Caudate nucleus (tissue), 63 donors: ENCODE measurements at places on chromosomes 7 and 10.

DNA sequence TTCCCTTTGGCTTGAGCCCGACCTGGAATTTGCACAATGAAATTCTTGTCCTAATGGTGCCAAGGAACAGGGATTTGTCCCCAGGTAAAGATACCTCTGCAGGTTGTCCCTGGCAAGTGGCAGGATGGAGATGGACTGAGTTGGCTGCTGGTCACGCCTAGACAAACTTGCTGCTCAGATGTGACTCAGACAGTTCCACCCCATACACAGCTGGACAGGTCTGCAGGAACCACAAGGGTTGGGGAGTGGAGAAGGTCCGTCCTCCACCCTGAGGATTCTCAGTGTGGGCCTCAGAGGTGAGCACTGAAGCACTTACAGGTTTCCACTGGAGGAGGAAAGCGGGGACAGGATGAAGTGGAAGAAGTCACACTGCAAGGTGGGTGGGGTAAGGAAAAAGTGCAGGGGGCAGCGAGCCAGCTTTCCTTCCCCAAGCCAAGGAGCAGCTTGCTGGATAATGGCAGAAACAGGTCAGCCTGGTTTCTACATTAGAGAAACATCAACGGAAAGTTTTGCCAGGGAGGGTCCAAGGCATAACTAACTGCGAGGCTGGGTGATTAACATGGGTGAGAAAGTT lies 20.5 kb downstream of the ITPRIP start:
- DNase-seq = no peak

- no peak for DNase-seq
Observed at GRCh38 chr10:102403115-102403514, 7.6 kb downstream of the NFKB2 start.

DNA sequence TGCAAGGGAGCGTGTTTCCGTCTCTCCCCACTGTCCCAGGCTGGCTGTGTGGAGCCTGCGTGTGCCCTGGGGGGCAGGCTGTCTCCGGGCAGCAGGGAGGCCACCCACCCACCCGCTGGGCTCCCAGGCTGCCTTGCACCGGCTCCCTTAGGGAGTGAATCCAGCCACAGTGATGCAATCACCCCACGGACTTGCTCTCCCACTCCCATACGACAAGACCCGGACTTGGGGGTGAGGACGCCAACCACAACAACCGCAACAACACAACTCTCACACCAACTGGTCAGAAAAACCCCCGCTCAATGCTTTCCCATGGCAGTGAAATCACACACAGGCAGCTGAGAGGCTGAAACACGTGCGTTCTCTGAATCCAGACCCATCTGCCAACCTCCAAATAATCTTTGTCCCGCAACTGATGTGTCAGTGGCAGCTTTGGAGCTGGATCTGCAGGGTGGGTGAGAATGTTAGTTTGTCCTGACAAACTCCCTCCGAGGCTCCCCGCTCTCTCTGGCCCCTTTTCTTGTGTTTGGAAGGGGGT lies 62.7 kb upstream of the DDC start:
- DNase-seq = no peak

DNA sequence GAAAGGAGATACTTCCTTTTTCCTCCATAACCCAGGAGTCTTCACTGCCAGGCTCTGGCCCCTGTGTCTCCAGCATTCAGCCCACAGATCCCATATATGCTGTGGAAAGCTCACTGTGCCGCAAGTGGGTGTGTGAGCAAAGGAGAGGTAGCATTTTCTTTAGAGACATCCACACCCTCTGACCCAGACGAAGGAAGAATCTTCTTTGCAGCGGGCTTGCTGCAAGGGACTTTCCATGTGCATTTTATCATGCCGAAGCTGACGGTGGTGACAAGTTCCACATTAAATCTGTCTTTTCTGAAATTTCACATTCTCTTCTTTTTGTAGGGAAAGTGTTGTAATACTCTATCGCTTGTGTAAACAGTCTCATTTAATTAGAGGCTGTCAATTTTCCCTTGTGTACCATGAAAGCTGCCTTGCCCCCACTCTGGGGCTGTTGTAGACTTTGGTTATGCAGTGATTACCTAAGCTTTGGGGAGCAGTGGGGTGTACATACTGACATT lies 409.5 kb downstream of the SUGCT start:
- no peak for DNase-seq

DNA sequence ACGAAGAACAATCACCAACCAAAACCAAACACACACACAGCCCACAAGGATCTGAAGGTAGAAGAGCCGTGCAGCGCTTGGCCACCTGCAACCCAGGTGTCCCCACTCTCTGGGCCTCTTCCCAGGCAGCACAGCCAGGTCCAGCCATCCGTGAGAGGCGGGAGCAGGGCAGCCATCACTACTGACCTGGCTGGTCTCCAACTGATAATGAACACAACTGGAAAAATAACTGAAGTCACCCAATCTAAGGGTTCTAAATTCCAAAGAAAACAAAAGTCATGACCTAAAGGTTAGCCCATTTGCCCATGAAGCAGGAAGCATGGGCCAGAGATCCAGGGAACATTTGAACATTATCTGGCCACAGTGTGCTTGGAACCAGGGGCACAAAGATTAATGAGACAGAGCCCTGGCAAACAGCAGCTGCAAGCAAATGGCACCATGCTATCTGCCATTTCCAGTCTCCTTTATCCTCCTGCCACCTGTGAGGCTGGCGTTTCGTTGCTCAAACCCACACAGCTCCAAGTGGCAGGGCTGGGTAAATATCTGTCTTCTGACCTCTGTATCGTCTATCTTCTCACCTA lies 207.9 kb downstream of the TNS3 start:
- DNase-seq = no peak

DNA sequence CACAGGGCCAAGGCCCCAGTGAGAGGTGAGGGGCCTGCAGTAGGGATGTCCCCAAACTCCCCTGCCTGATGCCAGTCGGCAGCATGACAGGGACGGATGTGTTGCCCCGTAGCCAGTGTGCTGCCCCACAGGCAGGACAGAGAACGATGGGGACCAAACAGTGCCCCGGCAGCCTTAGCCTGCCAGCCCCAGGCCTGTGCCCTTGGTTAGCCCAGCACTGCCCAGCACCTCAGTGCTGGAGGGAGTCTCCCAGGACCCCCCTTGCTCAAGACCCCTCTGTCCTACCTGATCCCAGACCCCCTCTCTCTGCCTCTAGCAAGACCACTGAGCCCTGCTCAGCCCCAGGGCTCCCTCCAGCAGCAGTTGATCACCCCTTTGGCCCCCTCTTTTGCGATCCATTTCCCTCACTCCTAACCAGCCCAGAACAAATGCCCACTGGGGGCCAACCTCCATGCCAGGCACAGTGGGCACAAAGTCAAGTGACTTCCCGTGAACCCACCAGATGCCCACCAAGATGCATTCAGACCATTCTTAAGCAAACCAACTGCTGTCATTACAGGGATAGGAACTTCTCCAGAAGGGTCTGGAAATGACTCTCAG lies 34.0 kb downstream of the OAT start:
- no peak for DNase-seq

DNA sequence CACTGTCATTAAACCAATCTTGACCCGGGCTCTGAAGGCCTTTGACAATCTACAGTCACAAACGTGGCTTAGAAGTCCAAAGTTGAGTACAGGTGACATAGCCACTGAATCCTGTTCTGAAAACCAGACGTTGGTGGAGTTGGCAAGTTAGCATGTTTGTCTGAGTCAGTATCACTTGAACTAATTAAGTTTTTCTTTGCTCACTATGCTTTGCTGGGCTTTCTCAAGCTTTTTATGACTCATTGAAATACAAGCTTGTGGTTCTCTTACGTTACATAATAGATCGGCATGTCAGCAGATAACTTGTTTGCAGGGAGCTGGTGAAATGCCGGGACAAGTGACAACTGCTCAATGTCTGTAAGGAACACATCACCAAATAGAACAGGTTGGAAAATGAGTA lies 53.8 kb downstream of the ARL5B start:
- DNase-seq = no peak

DNA sequence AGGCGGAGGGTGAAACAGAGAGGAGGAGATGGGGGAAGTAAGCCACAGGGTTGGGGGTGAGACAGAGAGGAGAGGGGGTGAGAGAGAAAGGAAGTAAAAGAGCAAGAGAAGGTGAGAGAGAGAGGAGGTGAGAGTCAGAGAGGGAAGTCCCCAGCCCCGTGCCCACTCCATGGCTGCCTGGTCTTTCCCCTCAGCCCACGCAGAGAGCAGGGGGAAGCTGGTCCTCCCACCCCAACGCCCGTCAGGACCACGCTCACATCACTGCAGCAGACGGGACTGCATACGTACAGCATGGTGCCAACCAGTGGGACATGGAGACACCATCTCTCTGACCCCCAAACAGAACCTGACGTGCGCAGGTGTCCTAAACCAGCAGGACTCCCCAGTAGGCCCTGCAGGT lies 12.1 kb upstream of the PDGFA start:
- DNase-seq = no peak

DNA sequence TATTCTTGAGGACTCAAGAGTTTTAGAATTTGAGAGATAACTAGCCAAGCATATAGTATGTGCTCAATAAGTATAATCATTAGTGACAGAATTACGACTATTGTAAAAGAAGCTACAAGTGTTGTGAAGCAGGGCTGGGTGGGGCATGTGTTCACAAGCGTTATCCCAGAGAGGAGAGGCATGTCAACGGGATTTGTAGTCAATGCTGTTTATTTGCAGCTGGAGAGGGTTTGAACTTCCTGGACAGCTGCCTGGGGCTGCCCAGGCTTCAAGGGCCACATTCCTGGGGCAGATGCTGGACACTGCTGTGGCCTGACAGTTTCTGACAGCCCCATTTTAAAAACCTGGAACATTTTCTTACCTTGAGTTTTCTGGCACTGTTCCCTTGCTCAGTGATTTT lies 36.9 kb upstream of the CDHR3 start:
- no peak for DNase-seq

DNA sequence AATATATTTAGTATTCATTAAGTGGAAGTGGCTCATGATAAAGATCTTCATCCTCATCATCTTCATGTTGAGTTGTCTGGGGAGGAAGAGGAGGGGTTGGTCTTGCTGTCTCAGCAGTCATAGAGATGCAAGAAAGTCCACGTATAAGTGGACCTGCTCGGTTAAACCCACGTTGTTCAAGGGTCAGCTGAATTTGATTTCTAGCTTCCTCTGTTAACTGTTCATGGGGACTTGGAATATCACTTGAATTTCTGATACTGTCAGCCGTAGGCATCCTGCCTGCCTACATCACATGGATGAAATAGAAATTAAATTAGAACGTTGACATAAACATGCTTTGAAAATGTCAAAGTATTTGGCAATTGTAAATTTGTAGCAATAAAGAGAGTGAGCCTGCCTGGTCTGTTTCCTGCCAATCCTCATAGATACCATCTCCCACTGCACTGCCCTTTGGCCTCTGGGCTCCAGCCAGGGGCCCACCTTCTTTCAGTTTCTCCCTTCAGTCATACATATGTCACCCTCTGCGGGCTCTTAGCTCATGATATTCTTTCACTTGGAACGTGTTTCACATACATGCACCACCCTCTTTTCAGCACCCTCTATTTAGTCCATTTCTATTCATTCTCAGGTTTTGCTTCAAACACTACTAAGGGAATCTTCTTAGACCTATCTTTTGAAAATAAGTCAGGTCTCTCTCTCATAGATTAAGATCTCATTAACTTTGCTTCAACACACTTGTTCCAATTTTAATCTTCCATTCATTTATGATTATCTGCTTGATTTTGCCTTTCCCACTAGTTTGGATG lies 376.3 kb downstream of the IPMK start:
- DNase-seq = no peak

- DNase-seq = no peak
Observed at GRCh38 chr7:55962014-55962413, 2.4 kb upstream of the NIPSNAP2 start.

DNA sequence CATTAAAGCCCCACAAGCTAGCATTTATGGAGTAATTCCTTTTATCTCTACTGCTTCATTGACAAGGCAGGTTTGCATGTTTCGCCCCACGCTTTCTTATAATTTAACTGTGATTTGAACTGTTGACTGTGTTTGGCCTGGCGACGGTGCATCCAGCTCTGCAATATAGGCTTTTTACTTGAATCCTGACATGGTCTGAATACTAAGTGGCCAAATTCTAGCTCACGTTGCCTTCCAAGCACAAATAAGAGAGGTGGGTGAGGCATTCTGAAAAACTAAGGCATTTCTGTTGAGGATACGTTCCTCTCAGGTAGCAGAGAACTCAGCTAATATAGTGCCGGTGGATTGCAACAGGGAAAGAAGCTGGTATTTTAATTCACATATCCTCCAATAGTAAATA lies 61.8 kb downstream of the NRP1 start:
- DNase-seq = no peak

DNA sequence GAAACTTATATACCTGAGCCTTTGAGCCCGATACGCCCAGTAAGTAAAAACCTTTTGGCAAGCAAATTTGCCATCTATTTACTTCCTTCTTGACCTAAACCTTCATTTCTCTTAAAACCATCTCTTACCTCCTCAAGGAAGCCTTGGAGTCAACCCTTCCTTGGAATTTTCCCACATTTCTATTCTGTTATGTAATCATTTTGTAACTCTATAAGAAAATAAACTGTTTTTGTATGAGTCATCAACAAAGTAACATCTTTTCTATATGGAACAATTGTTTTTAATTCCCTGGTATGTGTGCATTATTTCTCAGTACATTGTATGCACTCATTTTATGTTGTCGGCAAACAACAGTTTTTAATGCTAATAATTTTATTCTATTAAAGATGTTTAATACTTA lies 162.0 kb downstream of the TEX36 start:
- DNase-seq = no peak

DNA sequence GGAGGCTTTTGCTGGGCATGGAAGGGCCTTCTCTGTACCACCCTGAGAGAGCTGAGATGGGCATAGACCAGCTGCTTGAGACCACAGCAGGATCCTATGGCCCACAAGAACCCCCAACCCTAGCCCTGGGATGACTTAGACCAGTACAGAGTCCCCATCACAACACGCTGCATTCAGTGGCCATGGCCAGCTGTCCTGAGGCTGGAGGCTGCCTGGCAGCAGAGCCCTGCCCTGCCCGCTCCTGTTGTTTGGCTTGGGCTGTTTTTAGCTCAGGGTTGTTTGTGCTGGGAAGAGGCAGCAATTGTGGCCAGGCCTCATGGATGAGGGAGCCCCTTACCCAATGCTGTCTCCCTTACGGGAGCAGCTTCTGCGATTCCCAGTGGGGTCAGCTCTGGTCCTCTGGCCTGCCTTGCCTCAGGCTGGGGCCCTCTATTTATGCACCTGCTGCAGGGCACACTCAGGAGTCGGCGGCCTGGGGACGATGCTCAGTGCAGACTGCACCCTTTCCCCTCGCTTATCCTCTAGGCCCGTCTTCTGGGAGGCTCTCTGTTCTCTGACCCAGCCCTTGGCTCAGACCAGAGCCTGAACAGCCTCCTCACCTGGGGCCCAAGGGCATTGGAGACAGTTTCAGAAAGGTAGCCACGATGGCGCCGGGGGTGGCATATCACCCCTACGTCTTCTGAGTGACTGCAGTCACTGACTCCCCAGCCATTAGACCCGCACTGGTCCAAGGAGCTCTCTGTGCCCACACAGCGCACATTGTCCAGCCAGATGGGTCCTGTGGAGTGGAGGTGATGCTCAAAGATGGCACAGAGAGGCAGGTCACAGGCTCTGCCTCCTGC lies 6.3 kb downstream of the LOXL4 start:
- DNase-seq = no peak

- no peak for DNase-seq
Observed at GRCh38 chr7:81339946-81340345, 421.1 kb upstream of the SEMA3C start.

- DNase-seq = no peak
Observed at GRCh38 chr10:124123156-124123555, 29.8 kb upstream of the CHST15 start.
